Caudate nucleus (tissue), 63 donors: ENCODE measurements at places on chromosomes 2 and 18.

DNA sequence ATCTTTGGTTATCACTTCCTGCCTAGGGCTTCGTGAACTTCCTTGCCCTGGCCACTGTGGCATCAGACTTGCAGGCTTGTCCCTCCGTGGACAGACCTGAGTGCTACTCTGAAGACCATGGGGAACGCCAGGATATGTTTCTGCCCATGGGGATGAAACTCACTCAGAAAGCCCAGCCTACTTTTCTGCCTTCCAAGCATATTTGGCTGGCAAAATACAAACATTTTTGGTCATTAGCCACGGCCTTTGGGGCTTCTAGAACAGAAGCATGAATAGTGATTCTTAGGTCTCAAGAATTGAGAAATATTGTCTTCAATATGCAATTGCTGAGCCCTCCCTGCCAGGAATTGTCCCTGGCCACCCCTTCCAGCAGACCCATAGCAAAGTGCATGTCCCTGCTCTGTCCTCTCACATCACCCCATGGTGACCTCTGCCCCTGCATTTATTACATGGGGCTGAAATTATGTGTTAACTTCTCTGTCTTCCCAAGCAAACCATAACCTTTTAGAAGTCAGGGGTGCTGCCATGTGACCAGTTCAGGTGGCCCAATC is 152.4 kb downstream of the OSR1 start:
- DNase-seq, result no peak

DNA sequence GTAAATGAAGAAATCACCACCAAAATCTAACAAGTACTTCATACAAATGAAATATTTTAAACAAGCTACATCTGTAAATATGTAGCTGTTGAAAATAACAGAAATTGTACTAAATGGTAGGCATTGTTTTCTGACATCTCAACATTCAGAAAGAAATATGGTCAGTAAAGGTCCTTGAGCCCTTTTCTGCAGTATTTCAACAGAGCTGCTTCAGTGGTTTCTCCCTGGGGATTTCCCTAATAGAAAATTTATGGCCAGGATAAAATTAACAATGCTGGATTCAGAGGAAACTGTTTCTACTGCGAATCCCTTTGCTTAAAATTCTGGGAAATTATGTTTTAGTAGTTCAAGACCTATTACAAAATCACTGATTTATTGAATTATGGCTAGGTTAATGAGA is 256.6 kb downstream of the PIEZO2 start:
- DNase-seq, result no peak

GRCh38 chr18:3855966-3856365 is 406.0 kb downstream of the TGIF1 start:
- no peak for DNase-seq

- no peak for DNase-seq
Observed at GRCh38 chr2:149428783-149429182, 98.4 kb downstream of the LYPD6 start.
